ENCODE measurements at places on chromosomes 4 and X.

- no peak for DNase-seq
These were observed 192.8 kb downstream of the CCNG2 start for GRCh38 chr4:77349796-77350195.

- DNase-seq = no peak
These were observed 96.6 kb downstream of the SORCS2 start for GRCh38 chr4:7288751-7289523.

DNA sequence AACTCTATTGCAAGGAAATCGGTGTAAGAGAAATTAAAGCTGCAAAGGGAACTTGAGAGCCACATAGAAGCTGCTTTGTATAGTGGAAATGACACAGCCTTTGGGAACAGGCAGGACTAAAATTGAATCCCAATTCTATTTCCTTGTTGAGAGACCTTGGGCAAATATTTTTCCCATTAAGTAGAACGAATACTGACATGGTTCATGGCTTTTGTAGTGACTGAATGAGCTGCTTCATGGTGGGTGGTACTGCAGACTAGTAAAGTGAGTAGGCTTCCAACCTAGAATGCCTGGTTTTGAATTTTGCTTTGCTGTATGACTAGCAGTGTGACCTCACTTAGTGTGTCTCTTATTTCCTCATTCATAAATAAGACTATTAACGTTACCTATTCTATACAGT is 182.2 kb upstream of the KCNIP4 start:
- no peak for DNase-seq

GRCh38 chr4:6245246-6246169 is 24.1 kb upstream of the WFS1 start:
- no peak for DNase-seq

- DNase-seq = no peak
These were observed 44.9 kb downstream of the MMRN1 start for GRCh38 chr4:89939546-89939945.

- DNase-seq = no peak
These were observed 569 bp downstream of the ARFIP1 start for GRCh38 chr4:152780267-152780778.
